ENCODE measurements at places on chromosomes 4 and X.

- no peaks in the 10 kb centered on the region for H3K36me3 ChIP-seq
- peak; percentile 62 for DNase-seq
- H3K27ac ChIP-seq, result peak overlapping the region; percentile 45
- H3K4me1 ChIP-seq, result peaks cover 15% of the 10 kb centered on the region
- no peaks in the 10 kb centered on the region for H3K27me3 ChIP-seq
Observed at GRCh38 chr4:122639181-122639580, 18.3 kb upstream of the IL21 start.

GRCh38 chrX:40947276-40947675 is 138.0 kb upstream of the USP9X start:
- no peak for DNase-seq
- no peaks in the 10 kb centered on the region for H3K27me3 ChIP-seq
- H3K27ac ChIP-seq, result no peak overlapping the region
- H3K36me3 ChIP-seq, result no peaks in the 10 kb centered on the region
- no peak overlapping the region for H3K4me3 ChIP-seq
- peaks cover 11% of the 10 kb centered on the region for H3K4me1 ChIP-seq

- peaks cover 20% of the 10 kb centered on the region for H3K4me1 ChIP-seq
- no peak overlapping the region for H3K27ac ChIP-seq
- DNase-seq, result peak; percentile 40
- no peaks in the 10 kb centered on the region for H3K36me3 ChIP-seq
Observed at GRCh38 chr4:42454755-42455420, 57.6 kb downstream of the SHISA3 start.

GRCh38 chrX:105552395-105552794 is 269.9 kb upstream of the NRK start:
- no peaks in the 10 kb centered on the region for H3K36me3 ChIP-seq
- peak overlapping the region; percentile 45 for H3K27ac ChIP-seq
- peaks cover 12% of the 10 kb centered on the region for H3K4me1 ChIP-seq
- no peaks in the 10 kb centered on the region for H3K27me3 ChIP-seq

DNA sequence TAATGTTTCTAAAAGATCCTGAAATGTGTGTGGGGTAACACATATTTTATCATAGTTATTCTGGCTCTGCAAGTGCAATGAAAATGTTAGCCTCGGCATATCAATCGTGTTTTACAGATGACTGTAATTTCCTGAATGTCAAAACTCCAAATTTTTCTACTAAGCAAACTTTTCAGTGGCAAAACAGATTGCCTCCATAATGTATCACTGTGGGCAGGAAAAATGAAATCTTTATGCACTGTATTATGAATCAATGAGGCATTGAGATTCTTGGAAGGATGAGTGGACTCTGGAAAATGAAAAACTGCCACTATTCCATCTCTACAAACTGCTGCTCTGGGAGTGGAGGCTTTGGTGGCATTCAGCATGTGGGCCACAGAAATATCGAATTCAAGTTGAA is 160.1 kb upstream of the MBNL3 start:
- DNase-seq, result peak; percentile 9
- H3K36me3 ChIP-seq, result no peaks in the 10 kb centered on the region
- H3K27me3 ChIP-seq, result no peaks in the 10 kb centered on the region

DNA sequence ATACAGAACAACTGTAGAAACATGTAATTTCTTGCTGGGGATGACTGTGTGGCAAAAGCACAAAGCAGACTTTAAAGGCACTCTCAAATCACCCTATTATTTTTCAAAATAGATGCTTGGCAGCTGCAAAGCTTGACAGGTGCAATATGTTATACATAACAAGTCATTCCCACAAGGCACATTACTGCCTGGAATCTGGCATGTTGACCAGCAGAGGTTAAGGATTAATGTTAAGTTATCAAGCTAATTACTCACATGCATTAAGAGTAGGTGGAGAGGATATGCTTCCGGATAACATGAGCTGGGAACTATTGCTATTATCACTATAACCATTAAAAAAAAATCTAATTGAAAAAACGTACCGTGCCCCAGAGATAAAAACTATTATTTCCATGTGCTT is 17.8 kb downstream of the ANOS1 start:
- DNase-seq, result no peak
- no peaks in the 10 kb centered on the region for H3K4me1 ChIP-seq
- no peaks in the 10 kb centered on the region for H3K36me3 ChIP-seq
- H3K27me3 ChIP-seq, result no peaks in the 10 kb centered on the region
- H3K4me3 ChIP-seq, result no peak overlapping the region

- H3K36me3 ChIP-seq, result no peaks in the 10 kb centered on the region
- no peak overlapping the region for H3K4me3 ChIP-seq
- no peaks in the 10 kb centered on the region for H3K27me3 ChIP-seq
- no peak overlapping the region for H3K27ac ChIP-seq
- H3K4me1 ChIP-seq, result no peaks in the 10 kb centered on the region
Observed at GRCh38 chrX:113741744-113742143, 842.1 kb upstream of the HTR2C start.

GRCh38 chrX:25640276-25640675 is 497.9 kb upstream of the MAGEB18 start:
- no peak overlapping the region for H3K4me3 ChIP-seq
- no peak for DNase-seq
- no peak overlapping the region for H3K27ac ChIP-seq

GRCh38 chr4:69536980-69537379 is 41.3 kb upstream of the UGT2B4 start:
- H3K4me1 ChIP-seq, result no peaks in the 10 kb centered on the region
- no peaks in the 10 kb centered on the region for H3K36me3 ChIP-seq
- no peak for DNase-seq
- H3K27ac ChIP-seq, result no peak overlapping the region
- no peaks in the 10 kb centered on the region for H3K27me3 ChIP-seq

DNA sequence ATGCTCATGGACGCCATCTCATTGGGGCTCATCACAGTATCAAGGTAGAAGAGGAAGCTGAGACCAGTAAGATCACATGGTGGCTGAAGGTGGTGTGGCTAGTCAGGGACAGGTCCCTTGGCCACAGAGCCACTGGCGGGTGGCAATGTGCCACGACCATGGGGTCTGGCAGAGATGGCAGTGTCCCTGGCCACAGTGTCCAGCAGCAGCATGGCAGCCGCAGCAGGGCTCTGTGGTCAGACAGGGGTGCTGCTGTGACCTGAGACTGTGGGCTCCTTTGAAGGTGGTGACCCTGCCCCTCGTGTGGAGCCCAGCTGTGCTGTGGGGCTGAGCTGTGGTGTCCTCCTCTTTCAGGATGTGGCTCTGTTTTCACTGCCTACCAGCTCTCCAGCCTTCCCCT is 2.2 kb upstream of the DOK7 start:
- H3K36me3 ChIP-seq, result no peaks in the 10 kb centered on the region
- H3K27me3 ChIP-seq, result no peaks in the 10 kb centered on the region
- peaks cover 11% of the 10 kb centered on the region for H3K4me1 ChIP-seq
- DNase-seq, result no peak

DNA sequence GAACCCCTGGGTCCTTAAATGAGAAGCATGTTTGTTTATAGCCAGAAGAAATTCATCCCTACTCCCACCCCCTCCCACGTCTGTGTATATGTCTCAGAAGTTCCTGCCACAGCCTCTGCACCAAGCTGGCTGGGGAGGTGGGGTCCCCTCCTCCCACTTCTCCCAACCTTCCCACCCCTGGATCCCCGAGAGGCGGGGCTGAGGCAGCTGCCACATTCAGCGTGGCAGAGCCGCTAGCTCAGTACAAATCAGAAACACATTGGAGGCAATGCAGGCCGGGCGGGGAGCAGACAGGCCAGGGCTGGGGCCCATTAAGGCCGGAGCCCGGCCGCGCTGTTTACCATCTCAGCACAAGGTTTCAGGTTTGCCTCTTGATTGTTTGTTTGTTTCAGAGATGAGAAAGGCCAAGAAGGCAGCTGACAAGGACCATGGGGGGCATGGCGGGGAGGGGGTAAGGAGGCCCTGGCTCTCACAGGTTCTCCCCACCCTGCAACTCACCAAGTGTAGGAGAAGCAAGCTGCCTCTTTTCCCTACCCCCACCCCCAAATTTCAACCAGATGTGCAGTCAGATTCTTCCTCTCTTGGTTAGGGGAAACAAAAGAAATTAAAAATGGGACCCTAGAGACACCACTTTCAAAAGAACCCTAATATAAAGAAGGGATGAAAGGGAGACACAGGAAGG is 22.3 kb downstream of the PJA1 start:
- H3K36me3 ChIP-seq, result no peaks in the 10 kb centered on the region
- no peak overlapping the region for H3K27ac ChIP-seq
- no peak overlapping the region for H3K4me3 ChIP-seq
- DNase-seq, result no peak
- H3K27me3 ChIP-seq, result no peaks in the 10 kb centered on the region
- H3K4me1 ChIP-seq, result peaks cover 1% of the 10 kb centered on the region

- H3K27me3 ChIP-seq, result no peaks in the 10 kb centered on the region
- peaks cover 13% of the 10 kb centered on the region for H3K4me1 ChIP-seq
- DNase-seq, result no peak
- no peak overlapping the region for H3K27ac ChIP-seq
- H3K36me3 ChIP-seq, result no peaks in the 10 kb centered on the region
- H3K4me3 ChIP-seq, result peak overlapping the region; percentile 93
Observed at GRCh38 chr4:125316791-125317524, 2.2 kb downstream of the FAT4 start.

DNA sequence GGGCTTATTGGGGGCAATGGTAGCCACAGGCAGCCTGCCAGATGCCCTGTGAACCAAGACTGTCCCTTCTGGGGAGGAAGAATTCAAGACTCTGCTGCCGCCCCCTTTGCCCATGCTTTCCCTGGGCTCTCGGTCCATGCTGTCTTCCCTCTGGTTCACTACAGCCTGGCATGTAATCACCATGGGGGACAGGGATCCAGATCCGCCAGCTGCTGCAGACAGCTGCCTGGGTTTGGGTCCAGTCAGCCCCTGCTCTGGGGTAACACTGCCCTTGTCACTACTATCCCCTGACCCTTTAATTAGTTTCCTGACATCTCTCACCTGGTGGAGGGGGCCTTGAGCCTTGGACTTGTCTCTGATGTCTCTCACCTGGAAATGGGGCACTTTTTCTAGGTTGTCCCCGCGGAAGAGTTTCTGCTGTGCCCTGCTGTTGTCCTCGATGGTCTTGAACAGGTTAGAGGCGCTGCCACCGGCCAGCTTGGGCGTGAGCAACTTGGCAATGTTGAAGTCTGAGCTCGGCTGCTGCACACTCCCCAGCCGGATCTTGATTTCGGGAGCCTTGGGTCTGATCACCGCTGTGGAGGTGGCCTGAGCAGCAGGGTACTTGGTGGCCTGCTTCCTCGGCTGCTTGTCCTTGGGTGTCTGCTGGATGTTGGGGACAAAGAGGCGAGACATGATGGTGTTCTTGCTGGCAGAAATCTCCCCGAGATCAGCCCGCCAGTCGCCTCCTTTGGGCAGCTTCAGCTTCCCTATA is 6.4 kb downstream of the C4orf54 start:
- H3K36me3 ChIP-seq, result no peaks in the 10 kb centered on the region
- H3K4me1 ChIP-seq, result peaks cover 13% of the 10 kb centered on the region
- no peak overlapping the region for H3K4me3 ChIP-seq
- H3K27ac ChIP-seq, result no peak overlapping the region
- no peak for DNase-seq

DNA sequence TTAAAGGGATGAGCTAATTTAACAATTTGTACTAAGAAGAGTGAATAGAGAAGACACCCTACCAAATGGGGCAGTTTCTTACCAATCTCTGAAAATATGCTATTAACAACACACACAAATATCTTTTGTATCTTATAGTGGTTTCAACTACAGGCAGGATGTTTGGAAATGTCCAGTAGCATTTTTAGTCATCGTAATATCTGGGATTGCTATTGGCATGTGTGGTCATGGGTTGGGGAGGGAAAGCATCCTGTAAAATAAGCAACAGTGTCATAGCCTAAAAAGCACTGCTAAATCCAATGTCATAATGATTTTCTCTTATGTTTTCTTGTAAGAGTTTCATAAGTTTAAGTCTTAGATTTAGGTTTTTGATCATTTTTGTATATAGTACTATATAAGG is 29.3 kb upstream of the ABCG2 start:
- H3K36me3 ChIP-seq, result no peaks in the 10 kb centered on the region
- DNase-seq, result no peak
- H3K4me1 ChIP-seq, result peaks cover 18% of the 10 kb centered on the region
- no peak overlapping the region for H3K27ac ChIP-seq
- H3K4me3 ChIP-seq, result no peak overlapping the region
- no peaks in the 10 kb centered on the region for H3K27me3 ChIP-seq

DNA sequence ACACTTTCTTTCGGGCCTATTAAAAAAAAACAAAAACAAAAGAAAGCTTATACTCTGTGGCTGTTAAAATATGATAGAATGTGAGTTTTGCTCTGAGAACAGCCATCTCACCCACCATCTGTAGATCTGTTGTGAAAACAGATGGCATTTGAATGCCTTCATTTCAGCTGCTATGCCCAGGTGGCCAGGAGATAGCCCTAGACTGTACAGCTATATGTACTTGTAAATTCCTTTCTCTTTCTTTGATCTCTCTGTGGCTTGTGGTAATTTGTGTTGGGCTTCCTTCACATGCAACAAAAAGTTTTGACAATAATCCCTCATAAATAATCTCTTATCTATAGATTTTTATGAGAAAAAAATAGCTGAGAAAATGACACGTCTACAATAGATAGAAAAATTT is 38.1 kb downstream of the PNPLA4 start:
- no peaks in the 10 kb centered on the region for H3K27me3 ChIP-seq
- no peak overlapping the region for H3K4me3 ChIP-seq
- H3K4me1 ChIP-seq, result peaks cover 14% of the 10 kb centered on the region
- no peaks in the 10 kb centered on the region for H3K36me3 ChIP-seq
- no peak for DNase-seq
- no peak overlapping the region for H3K27ac ChIP-seq

DNA sequence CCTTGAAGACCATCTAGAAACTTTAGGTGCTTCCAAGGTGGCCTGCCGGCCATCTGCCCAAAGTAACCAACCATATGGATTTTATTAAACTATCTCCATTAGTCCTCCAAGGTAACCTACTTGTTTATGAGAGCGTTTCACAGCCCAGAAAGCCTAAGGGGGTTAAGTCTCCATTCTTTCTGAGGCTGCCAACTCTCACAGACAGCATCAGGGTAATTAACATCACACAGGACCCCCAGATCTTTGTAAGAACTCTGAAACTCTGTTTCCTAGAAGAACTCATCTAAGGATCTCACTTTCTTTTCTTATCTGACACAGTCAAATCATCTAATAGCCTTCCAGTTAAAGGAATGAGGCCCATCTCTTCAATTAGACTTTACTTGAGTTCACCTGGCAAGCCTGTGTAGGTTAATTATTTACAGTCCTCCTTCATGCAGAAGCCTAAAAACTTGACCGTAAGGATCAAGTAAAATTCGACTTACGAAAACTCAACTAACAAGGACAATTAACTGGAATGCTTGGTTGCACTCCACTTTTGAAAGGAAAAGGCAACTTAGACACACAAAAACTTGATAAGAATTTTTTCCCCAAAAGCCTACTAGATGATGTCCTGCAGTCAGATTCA is 252.5 kb downstream of the GRIA3 start:
- H3K27ac ChIP-seq, result no peak overlapping the region
- no peaks in the 10 kb centered on the region for H3K27me3 ChIP-seq
- peaks cover 21% of the 10 kb centered on the region for H3K4me1 ChIP-seq
- H3K36me3 ChIP-seq, result no peaks in the 10 kb centered on the region

DNA sequence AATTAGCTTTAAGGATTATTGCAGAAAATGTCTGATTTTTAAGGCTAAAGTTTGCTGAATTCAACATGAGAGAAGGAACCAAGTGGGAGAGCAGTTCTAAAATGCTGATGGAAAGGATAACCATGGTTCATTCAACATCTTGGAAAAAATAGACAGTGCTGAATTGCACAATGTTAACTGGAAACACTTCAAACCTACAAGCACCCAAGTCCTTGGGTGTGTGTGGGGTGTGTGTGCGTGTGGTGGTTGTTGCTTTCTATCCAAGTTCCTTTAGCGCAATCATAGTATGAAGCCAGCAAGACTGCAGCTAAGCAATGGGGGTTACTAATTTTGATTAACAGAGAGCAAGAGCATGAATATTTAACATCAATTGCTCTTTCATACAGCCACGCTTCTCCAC is 29.3 kb upstream of the SCOC start:
- H3K4me3 ChIP-seq, result no peak overlapping the region
- no peak for DNase-seq
- no peaks in the 10 kb centered on the region for H3K36me3 ChIP-seq
- no peak overlapping the region for H3K27ac ChIP-seq
